ENCODE measurements at places on chromosomes 1 and 21. TPM values are rescaled to one million over a fixed set of nuclear protein-coding genes. Genes with fewer than 3 reads are reported as not detected.

GRCh38 chr1:33698361-33699035 lies 165.4 kb upstream of the HMGB4 start:
- no peak for DNase-seq

DNA sequence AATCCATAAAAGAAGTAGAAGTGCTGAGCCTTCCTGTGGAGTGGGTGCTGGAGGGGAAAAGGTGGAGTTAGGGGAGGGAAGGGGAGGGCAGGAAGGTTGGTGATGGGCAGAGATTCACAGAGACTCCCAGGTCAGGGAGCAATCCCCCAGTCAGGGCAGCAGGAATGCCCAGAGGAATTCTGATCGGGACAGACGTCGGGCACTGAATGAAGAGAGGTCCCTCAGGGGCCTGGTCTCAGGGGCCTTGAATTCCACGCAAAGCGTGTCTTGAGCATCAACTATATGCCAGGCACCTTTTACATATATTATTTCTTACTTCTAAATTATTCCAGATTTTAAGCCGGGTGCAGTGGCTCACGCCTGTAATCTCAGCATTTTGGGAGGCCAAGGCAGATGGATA lies 7.2 kb upstream of the PADI1 start:
- DNase-seq = no peak

GRCh38 chr1:219296430-219297355 lies 123.0 kb downstream of the LYPLAL1 start:
- DNase-seq = no peak

The IFFO2 gene
- 7.5 TPM for polyA plus RNA-seq

The OLFM3 gene
- polyA plus RNA-seq = not detected

The IGSF3 gene
- 12.0 TPM for polyA plus RNA-seq
